Activated CD4-positive, alpha-beta T cell treated with anti-CD3 and anti-CD28 coated beads, Interleukin-2, Interleukin-4, amounts not matched to agents 100 ng/mL and 50 ng/mL, durations not matched to agents 16 hours and 8 hours (primary cell): ENCODE measurements at places on chromosomes 12 and 14.

DNA sequence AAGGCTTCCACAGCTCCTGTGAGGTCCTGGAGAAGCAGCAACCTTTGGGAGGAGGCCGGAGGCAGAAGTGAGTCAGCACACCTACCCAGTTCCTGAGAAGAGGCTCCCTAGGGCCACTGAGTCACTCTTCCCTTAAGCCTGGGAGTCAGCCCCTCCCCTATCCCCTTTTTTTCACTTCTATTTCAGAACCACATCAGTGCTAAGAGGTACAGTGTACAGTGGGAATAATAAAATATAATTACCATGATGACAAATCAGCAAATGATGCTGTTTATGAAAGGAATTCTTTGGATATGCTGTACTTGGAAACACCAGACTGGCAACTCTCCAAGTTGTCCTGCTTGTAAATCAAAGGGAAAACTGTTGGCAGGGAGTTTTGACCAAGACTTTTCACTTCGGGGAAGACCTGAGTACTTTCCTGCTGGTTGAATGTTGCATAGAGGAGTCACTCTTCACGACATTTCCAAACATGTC lies 7.8 kb upstream of the TBPL2 start:
- DNase-seq: peak; percentile 34

GRCh38 chr12:122721057-122721545 lies 4.5 kb upstream of the HCAR3 start:
- DNase-seq: peak; percentile 80

DNA sequence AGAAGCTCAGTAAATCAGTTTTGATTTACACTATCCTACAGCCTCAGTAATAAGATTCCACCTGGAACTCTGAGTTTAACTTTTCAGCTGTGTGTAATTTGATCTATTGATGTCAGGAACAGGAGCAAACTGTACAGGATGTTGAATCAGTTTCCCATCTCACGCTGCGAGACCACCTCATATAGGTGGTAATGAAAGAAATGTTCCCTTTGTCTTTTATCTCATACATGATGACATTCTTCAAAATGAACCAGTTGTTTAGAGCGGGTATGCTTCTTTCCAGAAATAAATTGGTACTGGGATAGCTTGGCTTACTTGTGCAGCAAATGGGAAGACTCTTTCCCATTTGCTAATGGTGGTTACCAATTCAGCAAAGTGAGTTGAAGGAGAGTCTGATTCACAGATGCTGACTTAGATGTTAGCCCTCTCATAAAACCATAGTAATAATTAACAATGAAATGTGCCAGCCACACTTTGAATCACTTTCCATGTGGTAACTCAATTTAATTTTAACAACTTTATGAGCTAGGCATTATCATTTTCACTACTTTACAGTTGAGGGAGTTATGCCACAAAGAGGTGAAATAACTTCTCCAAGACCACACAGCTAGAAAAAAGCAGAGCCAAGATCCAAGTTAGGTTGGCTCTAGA lies 251.5 kb downstream of the PAWR start:
- DNase-seq: no peak

GRCh38 chr14:45810152-45810872 lies 557.3 kb upstream of the MIS18BP1 start:
- DNase-seq: no peak

GRCh38 chr12:41962171-41962572 lies 182.5 kb downstream of the GXYLT1 start:
- no peak for DNase-seq

- DNase-seq: no peak
Measured at GRCh38 chr14:31880935-31881334, 196.2 kb upstream of the ARHGAP5 start.

GRCh38 chr12:96375170-96375569 lies 25.1 kb downstream of the CDK17 start:
- DNase-seq: no peak

DNA sequence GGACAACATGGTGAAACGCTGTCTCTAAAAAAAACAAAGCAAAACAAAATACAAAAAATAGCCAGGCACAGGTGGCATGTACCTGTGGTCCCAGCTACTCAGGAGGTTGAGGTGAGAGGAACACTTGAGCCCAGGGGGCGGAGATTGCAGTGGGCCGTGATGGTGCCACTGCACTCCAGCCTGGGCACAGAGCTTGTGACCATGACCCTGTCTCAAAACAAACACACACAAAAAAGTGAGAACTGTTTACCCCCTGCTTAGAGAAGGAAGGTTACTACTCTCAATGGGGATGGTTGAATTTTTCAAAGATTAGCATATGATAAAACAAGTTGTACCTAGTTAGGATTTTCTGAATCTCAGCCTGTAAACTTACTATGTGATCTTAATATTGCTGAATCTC lies 68.0 kb downstream of the ZFP36L1 start:
- DNase-seq: no peak

DNA sequence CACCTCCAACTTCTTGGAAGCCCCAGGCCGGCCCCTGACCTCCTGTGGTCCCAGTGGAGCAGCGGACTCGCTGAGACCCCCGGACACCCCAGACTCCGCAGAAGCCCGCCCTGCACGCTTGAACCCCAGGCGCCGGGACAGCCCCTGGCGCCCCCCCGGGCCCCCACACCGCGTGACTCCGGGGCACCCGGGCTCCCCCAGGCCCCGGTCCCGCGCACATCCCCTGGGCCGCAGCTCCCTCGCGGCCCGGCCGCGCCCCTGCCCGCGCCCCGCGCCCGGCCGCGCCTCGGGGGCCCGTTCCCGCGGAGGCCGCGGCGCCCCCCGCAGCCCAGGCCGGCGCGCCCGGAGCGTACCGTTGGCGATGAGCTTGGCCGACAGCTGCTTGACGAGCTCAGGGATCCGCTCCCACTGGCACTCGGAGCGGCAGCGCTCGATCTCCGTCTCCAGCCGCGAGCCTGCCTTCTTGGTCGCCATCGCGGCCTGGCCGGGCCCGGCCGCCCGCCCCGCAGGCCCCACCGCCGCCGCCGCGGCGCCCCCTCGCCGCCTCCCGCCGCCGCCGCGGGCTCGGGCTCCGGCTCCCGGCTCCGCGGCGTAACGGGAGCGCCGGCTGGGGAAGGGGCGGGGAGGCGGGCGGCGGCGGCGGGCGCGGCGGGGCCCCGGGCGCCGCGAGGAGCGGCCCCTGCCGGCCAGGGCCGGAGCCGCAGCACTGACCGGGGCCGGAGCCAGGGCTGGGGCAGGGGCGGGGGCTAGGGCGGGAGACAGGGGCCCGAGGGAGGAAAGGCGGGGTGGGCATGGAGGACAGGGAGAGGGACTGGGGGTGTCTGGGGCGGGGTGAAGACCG lies at the start of gene TTC7B:
Gene TTC7B, minus strand, starts transcription at position 609 of the 841 bp plus-strand sequence. Its CDS starts 135 bp downstream, at position 474.
- DNase-seq: peak; percentile 23

GRCh38 chr12:49187184-49187583 lies 1.7 kb downstream of the TUBA1A start:
- DNase-seq: no peak

GRCh38 chr12:129193263-129193871 lies 340.1 kb downstream of the GLT1D1 start:
- peak; percentile 21 for DNase-seq

DNA sequence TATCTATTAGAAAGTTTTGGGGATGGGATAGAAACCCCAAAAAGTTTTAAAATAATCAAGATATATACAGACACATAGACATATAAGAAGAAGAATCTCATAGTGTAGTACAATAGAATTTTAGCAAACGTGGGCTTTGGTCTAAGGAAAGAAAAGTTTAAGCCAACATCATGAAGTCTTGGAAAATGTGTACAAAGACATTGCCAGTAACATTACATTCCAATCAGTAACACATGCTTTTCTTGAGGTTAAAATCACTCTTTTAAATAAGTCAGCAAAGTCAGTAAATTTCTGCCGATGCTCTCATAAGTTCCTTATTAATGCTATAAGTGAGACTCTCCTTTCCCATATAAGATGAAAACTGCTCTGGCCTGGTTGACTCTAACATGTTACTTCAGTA lies 201.1 kb upstream of the LRIG3 start:
- DNase-seq: no peak

DNA sequence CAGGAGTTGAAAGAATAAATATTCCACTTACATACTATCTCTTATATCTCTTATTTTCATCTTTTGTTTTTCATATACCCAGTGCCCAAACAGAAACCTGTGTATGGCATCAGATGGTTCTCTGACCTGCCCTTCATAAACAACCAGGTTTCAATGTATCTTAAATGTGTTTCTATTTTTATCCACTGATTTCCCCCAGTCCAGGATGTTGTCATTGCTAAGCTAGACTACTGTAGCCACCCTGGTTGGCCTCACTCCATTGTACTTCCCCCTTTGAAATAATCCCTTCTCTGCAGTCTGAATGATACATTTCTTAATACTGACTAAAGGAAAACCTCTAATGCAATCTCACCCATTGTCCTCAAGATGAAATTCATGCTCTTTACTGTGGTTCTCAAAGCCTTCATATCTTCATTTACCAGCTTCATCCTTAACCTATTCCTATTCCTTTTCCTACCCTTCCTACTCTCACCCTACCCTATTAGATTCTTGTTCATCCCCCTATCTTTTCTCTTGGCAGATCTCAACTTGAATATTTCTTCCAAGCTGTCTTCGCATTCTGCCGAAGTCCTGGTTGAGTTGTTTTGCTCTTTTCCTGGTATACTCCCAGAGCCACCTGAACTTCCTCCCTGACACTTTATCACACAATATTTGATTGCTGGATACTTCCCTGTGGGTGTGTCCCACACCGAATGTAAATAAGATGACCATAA lies 312.4 kb downstream of the FOXG1 start:
- DNase-seq: no peak

- no peak for DNase-seq
Measured at GRCh38 chr14:68140806-68141205, 321.2 kb downstream of the RAD51B start.

- peak; percentile 16 for DNase-seq
Measured at GRCh38 chr12:98955284-98955683, 310.2 kb downstream of the APAF1 start.

GRCh38 chr12:2076728-2077127 lies 23.9 kb downstream of the CACNA1C start:
- DNase-seq: no peak
